ENCODE measurements at places on chromosomes 3 and 15.

DNA sequence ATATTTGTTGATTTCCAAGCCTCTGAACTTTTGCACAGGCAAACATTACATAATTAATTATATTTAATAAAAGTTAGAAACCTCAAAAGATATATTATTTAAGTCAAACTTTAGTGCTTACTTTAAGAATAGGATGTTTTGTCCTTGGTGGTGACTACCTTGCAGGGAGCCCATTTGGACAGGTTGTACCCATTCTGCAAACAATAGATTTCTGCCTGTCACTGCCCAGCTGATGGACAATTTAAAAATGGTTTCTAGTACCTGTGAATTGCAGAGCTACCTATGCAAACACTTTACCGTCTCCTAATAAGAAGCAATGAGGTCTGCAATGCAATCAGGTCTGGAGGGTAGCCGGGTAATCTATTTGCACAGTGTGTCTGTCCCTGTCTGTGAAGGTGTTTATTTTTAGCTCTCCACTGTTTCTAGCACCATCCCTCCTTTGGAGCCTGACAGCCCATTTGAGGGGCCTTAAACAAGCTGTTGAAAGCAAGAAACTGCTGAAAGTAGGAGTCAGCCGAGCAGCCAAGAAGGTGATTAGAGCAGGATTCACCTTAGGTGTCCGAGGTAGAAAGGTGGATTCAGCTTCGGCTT lies 556.2 kb upstream of the CFAP20DC start:
- DNase-seq: no peak

DNA sequence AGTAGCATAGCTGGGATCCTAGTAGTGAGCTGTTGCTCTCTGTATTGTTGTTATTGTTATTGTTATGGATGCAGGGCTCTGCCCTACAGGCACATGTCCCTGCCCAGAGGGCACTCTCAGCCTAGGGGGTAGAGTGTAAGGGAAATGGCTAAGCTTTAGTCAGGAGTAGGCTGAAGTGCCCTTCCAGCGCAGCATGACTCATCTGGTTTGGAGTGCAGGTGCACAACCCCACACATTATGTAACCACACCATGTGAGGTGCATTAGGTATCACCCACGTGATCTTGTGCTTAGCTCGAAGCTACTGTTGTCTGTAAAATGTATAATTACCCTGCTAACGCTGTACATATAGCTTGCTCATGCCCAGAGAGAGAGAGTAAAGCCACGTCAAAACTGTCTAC lies 48.3 kb upstream of the TIPARP start:
- peak; percentile 89 for DNase-seq

- DNase-seq: no peak
Observed at GRCh38 chr3:135706758-135707375, 258.7 kb upstream of the PPP2R3A start.

- no peak for DNase-seq
Observed at GRCh38 chr3:136135039-136135802, 60.9 kb downstream of the MSL2 start.

- no peak for DNase-seq
Observed at GRCh38 chr3:5630406-5630805, 442.9 kb downstream of the EDEM1 start.

DNA sequence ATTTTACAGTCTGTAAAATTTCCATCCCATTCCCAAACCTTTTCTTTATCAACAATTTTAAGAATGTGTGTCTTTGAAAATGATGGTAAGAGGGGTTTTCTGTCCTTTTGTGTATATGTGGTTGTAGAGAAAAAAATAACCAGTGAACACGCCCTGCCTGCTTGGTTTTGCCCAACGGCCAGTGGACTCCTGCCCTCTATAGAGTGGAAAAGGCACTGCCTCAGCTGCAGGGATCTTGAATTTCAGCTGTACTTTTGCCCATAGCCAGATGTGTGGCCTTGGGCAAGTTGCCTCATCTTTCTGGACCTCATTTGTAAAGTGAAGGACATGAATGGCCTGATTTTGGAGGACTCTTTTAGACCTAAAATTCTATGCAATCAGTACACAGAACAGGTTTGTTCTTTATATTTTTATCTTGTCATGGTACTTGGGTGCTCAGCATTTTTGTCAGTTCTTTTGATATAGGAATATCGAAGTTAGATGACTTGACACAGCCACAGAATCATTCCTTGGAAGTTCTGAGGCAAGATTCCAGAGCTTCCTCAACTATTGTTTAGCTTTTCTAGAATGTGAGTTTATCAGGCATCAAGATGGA lies 81.0 kb downstream of the CLDN11 start:
- peak; percentile 62 for DNase-seq

DNA sequence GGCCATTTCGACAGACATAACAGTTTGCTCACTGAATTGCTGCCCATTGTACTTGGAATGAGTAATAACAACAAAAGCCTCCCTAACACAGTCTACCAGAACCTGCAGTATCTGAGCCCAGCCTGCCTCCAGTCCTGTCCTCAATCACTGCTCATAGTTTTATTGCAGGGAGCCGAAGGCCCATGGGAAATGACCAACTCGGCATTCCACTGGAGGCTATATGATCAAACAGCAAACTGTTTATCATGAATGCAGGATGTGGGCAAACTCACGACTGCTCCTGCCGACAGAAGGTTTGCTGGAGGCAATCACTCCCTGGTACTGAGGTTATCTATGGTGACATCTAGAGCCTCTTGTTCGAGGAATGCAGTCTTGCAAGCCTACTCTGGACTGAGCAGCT lies 46.3 kb downstream of the LSM3 start:
- peak; percentile 14 for DNase-seq

- no peak for DNase-seq
Observed at GRCh38 chr15:56913670-56914069, 4.8 kb upstream of the TCF12 start.

DNA sequence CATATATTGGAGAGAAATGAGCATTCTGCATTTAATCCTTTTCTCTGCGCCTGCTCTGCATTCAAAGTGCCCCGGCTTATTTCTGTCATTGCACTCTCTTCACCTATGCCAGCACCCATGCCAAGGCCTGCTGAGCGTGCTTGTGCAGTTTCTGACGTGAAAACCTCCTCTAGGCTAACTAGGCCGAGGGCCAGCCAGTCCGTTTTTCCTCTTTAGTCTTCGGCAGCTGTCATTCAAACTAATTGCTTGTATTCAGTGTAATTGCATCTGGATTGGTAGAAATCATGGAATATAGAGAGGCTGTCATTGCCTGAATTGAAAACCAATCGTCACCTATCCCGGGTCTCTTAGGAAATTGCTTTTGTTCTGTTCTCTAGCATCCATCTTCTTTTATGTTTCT lies 94.0 kb downstream of the ARPP21 start:
- DNase-seq: no peak

DNA sequence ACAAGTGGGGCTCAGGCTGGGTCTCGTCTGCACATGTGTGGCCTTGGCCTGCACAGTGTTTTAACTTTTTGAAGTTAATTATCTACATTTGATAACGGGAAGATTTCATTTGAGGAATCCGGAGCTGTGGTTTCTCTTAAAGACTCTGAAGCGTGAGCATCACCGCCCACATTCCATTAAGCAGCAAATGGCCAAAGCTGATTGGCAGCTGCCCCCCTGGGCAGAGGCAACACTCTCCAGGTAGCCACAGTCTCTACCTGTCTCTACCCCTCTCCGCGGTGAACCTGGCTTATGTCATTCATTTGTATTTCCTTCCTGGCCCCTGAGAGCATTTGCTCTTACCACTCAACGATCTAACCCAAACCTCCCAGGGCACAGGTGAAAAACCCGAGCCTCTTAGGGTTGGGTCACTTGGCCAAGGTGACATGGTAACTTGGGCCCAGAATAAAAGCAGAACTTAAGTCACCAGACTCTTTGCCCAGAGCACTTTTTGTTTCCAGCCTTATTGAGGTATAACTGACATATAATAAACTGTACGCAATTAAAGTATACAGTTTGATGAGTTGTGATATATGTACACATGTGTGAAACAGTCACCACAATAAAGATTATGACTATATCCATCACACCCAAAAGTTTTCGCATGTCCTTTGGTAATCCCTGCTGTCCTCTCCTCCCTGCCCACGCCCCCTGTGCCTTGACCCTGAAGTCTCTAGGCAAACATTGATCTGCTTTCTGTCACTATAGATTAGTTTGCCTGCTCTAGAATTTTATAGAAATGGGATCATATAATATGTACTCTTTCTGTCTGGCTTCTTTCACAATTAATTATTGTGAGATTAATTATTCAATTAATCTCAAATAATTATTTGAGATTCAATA lies 245.7 kb upstream of the HES1 start:
- peak; percentile 42 for DNase-seq

DNA sequence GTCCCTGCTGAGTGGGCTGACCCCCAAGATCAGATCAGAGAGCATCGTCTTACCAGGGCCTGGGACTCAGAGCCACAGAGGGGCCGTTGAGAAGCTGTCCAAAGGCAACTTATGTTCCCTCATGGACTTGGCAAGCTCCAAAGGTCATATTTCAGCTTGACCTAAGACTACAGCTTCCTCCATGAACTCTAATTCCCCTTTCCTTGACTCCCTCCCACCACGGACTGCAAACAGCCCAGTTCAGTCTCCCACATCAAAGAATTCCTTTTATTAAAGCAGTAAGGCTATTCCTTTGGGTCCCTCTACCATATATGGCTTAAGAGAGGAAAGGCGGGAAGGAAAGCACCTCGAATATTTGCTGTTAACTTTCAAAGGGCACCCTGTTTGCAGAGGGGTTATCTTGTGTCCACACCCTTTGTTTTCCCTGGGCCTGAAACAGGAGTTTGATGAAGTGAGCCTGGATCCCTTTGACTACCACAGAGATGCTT lies 146.1 kb upstream of the THBS1 start:
- DNase-seq: peak; percentile 21

DNA sequence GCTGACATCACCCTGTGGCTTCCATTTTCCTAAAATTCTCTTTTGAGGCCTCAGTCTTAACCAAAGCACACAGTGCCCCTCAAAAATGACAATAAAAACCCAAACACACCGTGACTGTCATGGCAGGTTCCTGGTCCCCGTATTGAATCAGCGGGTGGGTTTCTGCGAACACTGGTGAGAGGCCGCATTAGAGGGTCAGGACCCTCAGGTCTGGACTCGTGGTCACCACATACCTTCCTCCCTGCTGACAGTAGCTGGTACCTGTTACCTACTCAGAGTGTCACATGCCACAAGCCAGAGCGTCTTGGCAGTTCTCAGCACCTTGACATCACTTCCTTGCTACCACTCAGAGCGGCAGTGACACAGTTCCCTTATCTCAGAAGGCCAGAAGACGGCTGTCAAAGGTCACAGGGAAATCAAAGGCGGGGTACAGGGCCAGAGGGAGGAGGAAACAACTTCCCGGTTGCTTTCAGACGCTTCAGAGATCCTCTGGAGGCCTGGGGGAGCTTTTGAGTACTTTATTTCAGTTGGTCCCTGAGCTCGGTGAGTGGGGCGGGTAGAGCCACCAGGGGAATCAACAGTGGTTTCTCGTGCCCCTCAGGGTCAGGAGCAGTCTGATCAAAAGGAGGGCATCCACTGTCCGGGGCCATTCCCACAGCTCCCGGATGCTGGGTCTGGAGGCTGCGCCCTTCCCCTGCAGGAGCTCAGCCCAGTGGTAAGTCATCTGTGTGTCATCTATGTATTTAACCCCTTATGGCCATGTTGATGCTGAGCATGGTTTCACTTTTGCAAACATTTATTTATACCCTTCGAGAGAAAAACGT lies at the start of the genes CCR5AS and CCRL2:
CCR5AS (minus strand) TSS at position 279 of the 824 bp plus-strand sequence.
CCRL2 (plus strand) TSS at position 472 of the 824 bp plus-strand sequence. CDS start 821 bp downstream, outside the sequence.
- DNase-seq: peak; percentile 36

- DNase-seq: no peak
Observed at GRCh38 chr3:135191708-135192107, 396.6 kb downstream of the EPHB1 start.

GRCh38 chr3:137709011-137709601 lies 55.0 kb upstream of the SOX14 start:
- peak; percentile 33 for DNase-seq

GRCh38 chr15:41596972-41597371 lies 38.0 kb downstream of the TYRO3 start:
- no peak for DNase-seq

- no peak for DNase-seq
Observed at GRCh38 chr15:34514251-34514670, 69.2 kb downstream of the GOLGA8B start.

- no peak for DNase-seq
Observed at GRCh38 chr3:107579371-107579770, 56.6 kb downstream of the BBX start.

DNA sequence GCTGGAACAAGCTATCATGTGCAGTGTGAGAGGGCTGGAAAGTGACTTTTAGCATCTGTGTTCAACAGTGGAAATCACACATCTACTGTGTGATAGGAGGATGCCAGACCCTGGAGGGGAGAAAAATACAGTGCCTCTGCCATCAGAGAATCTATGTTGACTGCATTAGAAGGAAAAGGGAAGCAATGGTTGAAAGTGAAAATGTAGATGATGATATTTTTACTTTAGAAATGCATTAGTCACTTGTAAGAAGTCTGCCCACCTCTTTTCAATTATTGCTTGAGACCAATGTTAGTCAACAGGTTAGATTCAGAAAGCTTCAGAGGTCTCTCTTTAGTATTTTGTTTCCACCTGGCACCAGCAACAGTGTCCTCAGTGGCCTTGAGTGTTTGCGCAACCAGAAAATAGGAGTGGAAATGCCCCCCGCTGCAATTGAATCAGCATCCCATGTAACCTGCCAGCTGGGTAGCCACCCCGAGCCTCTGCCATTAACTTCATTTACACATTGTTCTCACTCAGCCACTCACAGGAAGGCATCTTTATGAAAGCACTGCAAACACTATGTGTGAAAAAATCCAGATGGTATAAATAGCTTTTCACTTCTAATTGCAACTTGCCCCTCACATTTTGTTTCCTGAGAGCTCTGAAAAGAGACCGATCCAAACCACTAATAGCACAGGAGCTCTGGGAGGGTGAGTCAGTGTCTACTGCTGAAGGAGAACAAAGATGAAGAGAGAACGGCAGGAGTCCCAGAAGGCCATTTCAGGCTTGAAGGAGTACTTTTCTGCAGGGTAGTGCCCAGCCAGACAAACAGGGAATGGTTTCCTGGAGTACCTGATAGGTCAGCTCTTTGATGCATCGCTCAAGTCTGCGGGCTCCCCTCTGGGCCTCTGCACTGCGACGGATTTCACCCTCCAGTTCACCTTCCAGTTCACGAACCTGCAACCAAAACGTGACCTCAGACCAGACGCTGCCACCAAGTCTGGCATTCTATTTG lies 92.1 kb downstream of the HHLA2 start:
- DNase-seq: no peak

- no peak for DNase-seq
Observed at GRCh38 chr15:95192923-95193322, 961.6 kb downstream of the MCTP2 start.

GRCh38 chr3:24440760-24441464 lies 53.7 kb downstream of the THRB start:
- no peak for DNase-seq

DNA sequence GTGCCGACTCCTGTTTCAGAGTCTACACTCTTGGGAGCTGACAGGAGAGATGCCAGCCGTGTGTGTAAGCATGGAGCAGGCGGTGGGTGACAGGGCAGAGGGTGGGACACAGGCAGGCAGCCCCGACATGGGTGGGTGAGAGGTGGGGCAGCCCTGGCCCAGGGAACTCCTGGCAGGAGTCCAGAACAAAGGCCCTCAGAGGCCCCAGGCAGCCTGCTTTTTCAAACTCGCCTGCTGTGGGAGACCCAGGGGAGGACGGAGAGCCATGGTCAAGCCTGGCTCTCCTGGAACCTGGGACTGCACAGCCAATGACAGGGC lies 29.3 kb upstream of the SLC41A3 start:
- no peak for DNase-seq
